Right renal cortex interstitium (tissue), 3 donors: ENCODE measurements at places on chromosomes 1 and 21. TPM values are rescaled to one million over a fixed set of nuclear protein-coding genes. Genes with fewer than 3 reads are reported as not detected.

DNA sequence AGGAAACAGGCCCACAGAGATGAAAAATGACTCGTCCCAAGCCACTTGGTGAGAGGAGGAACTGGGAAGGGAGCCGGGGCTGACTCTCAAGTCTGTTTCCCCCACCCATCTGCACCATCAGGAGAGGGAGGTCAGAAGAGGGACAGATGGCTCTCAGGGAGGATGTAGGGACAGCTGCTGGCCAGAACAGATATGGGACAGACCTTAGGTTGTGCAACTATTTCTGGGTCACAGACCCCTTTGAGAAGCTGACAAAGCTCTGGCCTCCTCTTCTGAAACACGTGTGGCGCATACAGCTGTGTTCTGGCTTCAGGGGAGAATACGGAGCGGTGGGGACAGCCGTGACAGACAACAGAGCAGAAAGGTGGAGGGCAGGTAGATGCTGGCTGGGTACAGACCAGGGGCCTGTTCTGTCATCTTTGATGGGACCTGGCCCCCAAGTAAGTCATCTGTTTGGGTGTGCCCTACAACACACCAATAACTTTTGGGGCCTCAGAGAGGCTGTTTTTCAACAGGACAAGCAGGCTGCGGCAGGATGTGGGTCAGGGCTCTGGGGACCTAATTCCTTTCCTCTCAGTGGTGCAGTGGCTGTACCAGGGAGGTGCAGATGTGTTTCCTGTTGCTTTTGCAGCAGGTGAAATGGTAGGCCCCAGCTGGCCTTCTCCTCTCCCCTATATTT, 7.3 kb downstream of the SH3BGRL3 start:
- no peak for DNase-seq

- DNase-seq: no peak
These were observed 81.1 kb downstream of the DSCAM start for GRCh38 chr21:40765811-40766210.

DNA sequence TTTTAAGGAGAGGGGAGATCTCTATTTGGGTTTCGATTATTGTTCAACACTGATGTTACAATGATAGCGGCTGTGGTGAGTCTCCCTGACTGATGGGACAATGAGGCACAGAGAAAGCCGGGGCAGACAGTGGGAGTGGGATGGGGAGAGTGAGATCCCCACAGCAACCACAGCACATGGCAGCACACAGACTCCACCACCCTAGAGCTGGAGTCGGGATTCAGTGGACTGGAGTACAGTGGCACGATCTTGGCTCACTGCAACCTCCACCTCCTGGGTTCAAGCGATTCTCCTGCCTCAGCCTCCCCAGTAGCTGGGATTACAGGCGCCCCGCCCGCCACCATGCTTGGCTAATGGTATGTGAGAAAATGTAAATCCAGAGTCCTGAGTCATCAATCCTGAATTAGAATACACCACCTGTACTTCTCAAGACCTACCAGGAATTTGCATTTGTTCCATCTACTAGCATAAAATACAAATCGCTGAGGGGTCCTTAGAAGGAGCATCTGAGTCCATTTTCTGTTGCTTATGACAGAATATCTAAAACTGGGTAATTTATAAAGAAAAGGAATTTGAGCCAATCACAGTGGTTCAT, 125.8 kb downstream of the TOMM20 start:
- no peak for DNase-seq

DNA sequence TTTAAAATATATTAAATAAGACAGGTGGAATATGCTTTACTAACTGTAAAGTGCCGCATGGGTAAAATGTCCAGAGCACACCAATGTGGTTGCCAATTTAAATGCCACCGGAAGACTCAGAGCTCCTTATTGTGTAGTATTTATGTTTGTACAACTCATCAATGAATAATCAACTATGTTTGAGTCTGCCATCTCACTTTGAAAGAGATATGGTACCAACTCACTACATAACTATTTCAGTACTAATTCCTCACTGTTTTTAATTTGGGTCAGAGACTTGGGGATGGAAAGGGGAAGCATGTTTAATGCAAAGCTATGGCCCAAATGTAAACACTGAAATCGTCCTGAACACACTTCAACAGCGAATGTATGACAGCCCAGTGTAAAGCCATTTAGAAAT, 144.8 kb downstream of the NR5A2 start:
- no peak for DNase-seq

- no peak for DNase-seq
These were observed 18.6 kb downstream of the AZIN2 start for GRCh38 chr1:33099290-33100118.

DNA sequence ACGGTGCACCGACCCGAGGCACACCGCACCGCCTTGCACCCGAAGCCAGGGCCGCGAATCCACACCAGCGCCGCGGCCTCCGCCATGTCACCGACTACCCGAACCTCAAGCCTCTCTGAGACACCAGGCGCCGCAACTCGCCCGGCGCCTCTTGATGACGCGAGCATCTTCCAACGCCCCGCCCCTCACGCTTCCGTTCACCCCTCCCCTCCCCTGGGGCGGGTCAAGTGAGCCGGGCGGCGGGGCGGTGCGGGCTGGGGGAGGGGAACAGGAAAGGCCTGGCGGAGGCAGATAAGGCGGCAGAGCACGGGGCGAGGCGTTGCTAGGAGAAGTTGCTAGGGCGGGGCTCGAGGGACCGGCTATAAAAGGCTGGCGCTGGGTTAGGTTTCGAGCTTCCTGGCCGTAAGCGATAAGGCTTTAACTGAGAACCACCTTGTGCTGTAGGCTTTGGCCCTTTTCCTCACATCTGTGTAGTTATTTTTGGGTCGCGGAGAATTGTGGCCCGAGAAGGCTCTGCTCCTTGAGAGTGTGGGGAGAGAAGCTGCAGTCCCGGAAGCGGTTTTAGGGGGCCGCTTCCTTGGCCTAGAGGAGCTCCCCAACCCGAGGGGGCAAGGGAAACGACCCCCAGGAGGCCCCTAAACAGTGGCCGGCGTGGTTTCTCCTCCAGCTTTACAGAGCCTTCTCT, at the start of gene SDE2:
SDE2 (minus strand) TSS at position 117 of the 685 bp plus-strand sequence; CDS start at position 86, 31 bp downstream.
- peak; percentile 93 for DNase-seq

- DNase-seq: no peak
These were observed 1.9 kb upstream of the HES3 start for GRCh38 chr1:6241887-6242740.

DNA sequence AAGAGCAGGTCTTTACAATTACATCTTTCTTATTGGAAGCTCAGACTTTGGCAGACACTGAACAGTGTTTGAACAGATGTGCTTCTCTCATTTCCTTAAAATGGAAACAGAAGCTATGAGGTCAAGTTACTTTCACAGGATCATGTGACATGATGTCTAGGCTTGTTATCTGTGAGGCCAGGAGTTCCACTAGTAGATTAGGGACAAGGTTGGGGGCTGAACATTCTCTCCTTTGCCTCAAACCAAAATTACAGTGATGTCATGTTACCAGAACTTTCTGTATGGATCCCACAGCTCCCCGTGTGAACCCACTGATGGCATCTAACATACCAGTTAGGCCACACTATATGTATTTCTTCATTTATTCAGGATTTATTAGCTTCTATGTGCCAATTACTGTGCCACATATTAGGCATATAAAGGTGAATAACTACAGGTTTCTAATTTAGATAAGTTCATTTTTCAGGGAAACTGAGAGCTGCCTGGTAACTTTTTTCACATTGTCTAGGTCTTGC, 6.0 kb downstream of the DYNLT5 start:
- DNase-seq: no peak

- DNase-seq: no peak
These were observed 6.9 kb downstream of the MT1HL1 start for GRCh38 chr1:236997361-236997760.

Gene CDA
- 6.1 TPM for polyA plus RNA-seq

Gene TMEM269
- 0.79 TPM for polyA plus RNA-seq

DNA sequence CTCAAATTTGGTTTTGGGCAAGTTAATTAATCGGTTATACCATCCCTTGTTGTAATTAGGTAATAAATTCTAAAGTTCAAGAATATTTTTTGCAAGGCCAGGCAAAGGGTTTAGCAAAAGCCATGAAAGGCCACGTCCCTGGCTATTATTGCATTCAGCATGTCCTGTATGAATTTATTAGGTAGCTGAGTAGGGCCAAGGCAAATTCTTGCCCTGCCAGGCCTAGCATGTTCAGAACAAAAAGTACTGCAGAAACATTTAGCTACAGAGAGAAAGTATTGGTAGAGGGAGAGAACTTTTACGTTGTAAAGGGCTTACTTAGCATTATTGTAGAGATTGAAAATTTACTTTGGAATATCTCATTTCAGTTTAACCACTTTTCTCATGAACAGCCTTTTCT, 94.4 kb downstream of the PATJ start:
- DNase-seq: no peak

GRCh38 chr1:29782846-29783507, 546.7 kb downstream of the PTPRU start:
- no peak for DNase-seq

Gene ACTL8
- polyA plus RNA-seq: not detected

GRCh38 chr21:37245151-37245550, 22.0 kb downstream of the VPS26C start:
- no peak for DNase-seq

Gene NEGR1
- 2.9 TPM for polyA plus RNA-seq

DNA sequence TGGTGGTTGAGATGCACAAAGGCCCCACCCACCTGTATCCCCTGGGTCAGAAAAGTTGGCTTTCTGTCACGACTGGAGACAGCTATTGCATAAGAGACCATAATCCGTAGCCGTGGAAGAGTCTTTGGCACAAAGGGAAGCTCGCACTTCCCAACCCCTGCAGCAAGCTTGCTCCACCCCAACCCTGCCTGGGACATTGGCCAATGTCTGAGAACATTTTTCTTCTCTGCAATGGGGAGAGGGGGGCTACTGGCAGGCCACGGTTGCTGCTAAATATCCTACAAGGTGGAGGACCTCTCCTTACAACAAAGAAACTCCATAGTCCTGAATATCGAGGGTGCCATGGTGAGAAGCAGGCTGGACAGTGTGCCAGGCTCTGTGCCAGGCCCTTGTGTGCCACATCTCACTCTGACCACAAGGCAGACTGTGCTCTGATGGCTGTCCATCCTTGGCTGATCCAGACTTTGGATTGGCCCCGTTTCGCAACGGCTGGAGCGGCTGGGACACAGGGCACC, 104.1 kb downstream of the CSMD2 start:
- no peak for DNase-seq

GRCh38 chr1:166151804-166152203, 15.0 kb downstream of the FAM78B start:
- DNase-seq: no peak

- DNase-seq: no peak
These were observed 13.8 kb upstream of the HHIPL2 start for GRCh38 chr1:222561656-222562055.

DNA sequence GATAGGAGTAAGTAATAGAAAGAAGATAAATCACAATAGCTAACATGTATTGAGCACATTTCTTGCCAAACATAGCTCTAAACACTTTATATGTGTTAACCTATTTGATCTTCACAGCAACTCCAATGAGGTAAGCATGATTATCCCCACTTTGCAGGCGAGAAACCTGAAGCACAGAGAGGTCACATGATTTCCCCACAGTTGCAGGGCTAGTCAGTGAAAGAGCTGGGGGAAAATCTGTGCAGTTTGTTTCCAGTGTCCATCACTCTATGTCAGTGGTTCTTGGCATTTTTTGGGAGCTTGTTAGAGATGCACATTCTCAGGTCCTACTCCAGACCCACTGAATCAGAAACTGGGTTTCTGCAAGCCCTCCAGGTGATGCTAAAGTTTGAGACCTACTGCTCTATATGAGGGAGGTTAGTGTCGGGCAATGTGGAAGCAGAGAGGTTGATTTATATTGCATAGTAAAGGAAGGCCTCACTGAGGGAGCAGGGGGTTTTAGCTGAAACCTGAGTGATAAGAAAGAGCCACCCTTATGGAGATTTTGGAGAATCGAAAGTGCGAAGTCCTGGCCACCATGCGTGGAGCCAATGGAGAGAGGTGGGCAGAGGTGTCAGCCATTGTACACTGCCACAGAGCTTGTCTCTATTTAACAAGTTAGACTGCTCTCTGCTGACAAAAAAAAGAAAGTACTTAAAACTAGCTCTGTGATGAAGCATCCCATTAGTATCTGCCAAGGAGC, 20.9 kb downstream of the MCOLN3 start:
- DNase-seq: no peak

DNA sequence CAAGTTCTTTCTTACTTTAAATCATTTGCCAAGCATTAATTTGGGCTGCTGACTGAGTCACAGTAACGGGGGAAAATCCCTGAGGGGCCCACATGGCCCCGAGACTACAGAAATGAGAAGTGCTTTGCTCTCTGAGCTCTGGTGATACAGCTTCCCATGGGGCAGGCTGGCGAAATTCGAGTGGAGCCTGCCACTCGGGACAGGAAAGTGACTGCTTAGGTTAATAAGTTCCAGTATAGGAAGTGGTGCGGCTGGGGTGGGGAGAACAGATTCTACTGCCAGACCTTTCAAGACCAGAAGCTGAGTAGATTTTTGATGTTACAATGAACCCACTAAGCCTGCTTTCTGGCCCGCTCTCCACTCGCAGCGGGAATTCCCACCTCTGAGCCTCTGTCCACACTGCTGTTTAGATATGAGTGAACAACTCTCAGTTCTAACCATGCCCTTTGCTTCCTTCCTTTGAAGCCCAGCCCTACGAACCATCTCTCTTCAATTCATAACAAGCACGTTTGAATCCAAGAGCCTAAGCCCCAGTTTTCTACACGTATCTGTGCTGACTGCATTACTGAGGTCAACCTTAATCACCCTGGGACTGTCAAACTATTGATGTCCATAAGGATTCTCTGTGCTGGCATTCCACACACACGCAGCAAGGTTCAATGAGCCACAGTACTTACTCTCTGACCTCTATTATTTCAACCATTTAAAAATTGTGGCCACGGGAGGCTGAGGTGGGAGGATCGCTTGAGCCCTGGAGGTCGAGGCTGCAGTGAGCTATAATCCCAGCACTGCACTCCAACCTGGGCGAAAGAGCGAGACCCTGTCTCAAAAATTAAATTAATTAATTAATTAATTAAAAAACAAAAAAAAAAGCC, 9.6 kb downstream of the ZBTB17 start:
- DNase-seq: no peak

- no peak for DNase-seq
These were observed 86.7 kb upstream of the PALMD start for GRCh38 chr1:99559166-99559565.

- DNase-seq: no peak
These were observed 154.0 kb downstream of the SLC30A10 start for GRCh38 chr1:219774386-219774785.

Gene OR6N2
- polyA plus RNA-seq: not detected

- no peak for DNase-seq
These were observed 11.8 kb upstream of the FASLG start for GRCh38 chr1:172647110-172647564.

Gene HOOK1
- 76.2 TPM for polyA plus RNA-seq

DNA sequence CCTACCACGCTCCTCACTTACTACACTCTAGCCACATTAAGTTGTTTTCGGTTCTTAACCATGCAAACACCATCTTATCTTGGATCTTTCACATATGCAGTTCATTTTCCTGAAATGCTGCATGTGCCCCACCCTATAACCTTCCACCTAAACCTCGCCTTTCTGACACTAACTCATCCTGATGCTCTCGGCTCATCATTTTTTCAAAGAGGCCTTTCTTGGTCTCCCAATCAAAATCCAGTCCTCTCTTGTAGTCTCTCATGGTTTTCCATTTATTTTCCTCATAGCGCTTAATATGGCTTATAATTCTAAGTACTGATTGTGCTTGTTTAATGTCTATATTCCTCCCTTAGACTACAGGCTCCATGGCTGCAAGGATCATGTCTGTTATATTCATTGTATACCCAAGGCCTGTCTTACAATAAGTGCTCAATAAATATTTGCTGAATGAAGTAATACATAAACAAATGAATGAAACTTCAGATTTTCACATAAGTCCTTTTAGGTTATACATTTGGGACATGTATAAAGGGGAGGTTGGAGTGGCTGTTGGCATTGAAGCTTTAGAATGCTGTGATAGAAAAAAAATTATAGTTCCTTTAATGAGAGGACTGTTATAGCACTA, 79.2 kb upstream of the CDC42BPA start:
- no peak for DNase-seq
